ENCODE measurements at places on chromosomes 2 and 18. TPM values are rescaled to one million over a fixed set of nuclear protein-coding genes. Genes with fewer than 3 reads are reported as not detected.

SPATA3 gene
- 0.35 TPM for total RNA-seq

HOXD3 gene
- total RNA-seq, result not detected

ANKRD53 gene
- not detected for total RNA-seq

LRATD1 gene
- total RNA-seq, result not detected

FBXO15 gene
- 0.60 TPM for total RNA-seq

ASAP2 gene
- total RNA-seq, result 0.71 TPM

PAX8 gene
- total RNA-seq, result 1.7 TPM

WNT6 gene
- not detected for total RNA-seq

SPEG gene
- 0.20 TPM for total RNA-seq

PRKAG3 gene
- not detected for total RNA-seq

CHRNG gene
- not detected for total RNA-seq

GRCh38 chr2:28613186-28613585 is 117.3 kb downstream of the PLB1 start:
- DNase-seq, result peak; percentile 51

- no peak for DNase-seq
Observed at GRCh38 chr2:42960842-42961180, 168.4 kb upstream of the HAAO start.

DNA sequence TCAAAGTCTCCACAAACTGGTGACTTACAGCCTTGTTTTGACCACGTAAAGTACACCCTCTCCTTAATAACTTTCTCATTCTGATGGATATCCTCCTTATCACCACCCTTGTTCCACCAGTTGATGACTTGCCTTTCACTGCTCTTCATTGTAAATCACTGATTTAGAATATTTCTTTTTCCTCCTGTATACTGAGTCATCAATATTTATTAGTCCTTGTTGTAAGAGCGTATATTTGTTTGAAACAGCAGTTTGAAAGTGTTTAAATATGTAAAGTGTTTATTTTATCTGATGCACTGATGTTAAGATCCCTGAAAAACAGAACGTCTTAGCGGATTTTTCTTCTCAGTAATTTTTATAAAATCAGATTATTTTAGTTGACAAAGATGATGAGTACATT is 34.2 kb upstream of the DYSF start:
- no peak for DNase-seq

- no peak for DNase-seq
Observed at GRCh38 chr2:51705417-51705816, 673.5 kb upstream of the NRXN1 start.

DNA sequence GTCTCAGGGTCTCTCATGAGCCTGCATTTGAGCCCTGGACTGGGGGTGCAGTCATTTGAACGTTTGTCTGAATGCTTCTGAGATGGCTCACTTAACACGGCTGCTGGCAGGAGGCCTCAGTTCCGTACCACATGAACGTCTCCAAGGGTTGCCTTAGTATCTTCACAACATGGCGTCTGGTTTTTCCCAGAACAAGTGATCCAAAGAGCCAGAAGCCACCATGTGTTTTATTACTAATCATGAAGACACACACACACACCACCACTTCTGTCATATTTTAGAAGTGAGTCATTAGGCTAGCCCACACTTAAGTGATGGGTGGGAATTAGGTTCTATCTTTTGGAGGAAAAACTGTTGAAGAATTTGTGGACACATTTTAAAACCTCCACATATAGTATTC is 15.0 kb upstream of the MYO1B start:
- no peak for DNase-seq

GRCh38 chr2:111705711-111706336 is 178.2 kb downstream of the ANAPC1 start:
- peak; percentile 69 for DNase-seq

DNA sequence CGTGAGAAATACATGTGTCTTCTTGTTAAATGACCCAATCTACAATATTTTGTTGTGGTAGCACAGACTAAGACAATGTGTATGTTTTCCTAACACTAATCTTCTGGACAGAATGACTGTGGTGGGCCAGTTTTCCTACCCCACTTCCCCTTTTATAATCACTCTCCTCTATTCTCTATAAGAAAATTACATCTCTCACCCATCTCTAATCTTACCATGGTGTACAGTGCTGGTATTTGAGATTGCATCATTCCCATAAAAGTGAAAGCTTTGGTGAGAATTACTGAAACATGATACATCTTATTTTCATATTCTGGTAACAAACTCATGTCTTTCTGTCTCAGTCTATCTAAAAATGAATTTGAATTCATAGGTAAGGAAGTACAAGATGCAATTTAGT is 40.5 kb downstream of the CAVIN2 start:
- no peak for DNase-seq

All from activated CD4-positive, alpha-beta memory T cell treated with anti-CD3 and anti-CD28 coated beads, Interleukin-2, amount 10 ng/mL, durations not matched to agents 7 days and 5 days (primary cell).